ENCODE measurements at places on chromosomes 5 and 9.

GRCh38 chr5:64506567-64507263 is 900 bp downstream of the RGS7BP start:
- DNase-seq = no peak

GRCh38 chr5:137791387-137791786 is 37.2 kb upstream of the HNRNPA0 start:
- DNase-seq = no peak

DNA sequence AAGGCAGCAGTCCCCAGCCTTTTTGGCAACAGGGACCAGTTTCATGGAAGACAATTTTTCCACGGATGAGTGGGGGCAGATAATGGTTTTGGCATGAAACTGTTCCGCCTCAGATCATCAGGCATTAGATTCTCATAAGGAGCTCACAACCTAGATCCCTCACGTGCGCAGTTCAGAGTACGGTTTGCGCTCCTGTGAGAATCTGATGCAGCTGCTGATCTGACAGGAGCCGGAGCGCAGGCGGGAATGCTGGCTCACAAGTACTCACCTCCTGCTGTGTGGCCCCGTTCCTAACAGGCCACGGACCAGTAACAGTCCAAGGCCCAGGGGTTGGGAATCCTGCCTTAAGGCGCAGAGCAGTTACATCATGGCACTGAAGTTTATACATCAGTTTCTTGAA is 3.3 kb upstream of the BRD3 start:
- DNase-seq = no peak

DNA sequence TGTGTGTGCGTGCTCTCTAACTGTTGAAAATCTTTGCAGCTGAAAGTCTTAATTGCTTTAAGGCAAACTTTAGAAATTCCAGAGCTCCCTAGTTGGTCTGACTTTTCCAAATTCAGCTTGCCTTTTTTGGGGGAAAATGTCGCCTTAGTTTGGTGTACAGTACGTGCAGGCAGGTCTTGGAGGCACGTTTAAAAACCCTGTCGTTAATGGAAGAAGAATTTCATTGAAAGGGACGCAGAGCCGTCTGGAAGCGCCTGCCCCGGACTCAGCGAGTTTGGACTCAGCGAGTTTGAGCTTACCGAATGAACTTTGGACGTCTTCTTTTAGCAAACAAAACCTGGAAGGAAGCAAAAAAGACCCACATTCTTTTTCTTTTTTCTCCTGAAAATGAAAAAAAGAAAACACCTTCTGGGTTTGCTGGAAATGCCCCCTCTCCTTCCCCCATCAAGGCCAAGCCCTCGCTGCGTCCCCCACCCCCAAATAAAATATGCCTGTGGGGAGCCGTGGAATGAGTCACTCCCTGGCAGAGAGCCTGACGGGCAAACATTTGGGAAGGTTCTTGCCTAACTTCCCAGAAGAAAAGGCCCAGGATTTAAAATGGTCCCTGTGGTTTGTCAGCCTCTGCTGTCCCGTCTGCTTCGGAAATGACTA is 1.5 kb downstream of the NEK6 start:
- peak; percentile 95 for DNase-seq

- DNase-seq = no peak
Measured at GRCh38 chr5:178426326-178427130, 163.7 kb downstream of the COL23A1 start.

DNA sequence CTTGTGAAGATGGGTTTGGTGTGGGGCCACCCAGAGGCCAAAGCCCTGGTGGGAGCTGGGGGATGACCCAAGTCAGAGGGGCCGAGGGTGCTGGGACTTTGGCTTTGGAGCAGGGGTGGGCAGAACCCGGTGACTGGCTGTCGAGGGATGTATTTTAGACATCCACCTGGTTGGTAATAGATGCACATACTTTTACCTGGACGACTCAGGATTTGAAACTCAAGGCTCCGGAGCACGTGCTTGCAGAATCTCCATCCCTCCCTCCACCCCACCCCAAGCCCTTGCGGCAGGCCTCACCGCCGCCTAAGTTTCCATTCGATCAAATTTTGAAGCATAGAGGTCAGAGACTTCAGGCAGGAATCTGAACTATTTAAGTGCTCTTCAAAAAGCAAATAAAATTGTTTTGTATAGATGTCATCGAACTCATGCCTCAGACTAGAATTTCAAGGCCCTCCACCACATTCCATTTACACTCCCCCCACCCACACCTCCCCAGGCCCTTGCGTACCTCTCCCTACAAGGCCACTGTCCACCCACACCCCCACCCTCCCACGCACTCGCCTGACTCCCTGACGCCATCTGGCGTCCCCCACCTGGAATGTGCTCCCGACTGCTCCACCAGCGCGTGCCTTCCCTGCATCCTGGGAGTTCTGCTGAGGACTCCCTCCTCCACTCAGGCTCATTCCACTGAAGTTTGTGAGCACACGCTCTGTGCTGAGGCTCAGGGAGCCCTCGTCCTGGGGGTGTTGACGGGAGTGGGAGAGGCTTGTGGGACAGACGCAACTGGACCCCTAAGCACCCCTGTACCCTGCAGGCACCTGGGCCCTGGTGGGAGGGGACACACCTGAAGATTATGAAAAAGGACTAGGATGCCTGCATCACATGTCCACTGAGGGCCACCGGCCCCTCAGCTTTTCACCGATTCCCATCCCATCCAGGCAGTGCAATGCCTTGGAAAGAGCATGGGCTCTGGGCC is 56.4 kb upstream of the RPL26L1 start:
- DNase-seq = peak; percentile 97

GRCh38 chr9:117189121-117189520 is 225.7 kb downstream of the ASTN2 start:
- peak; percentile 28 for DNase-seq

GRCh38 chr9:65458992-65459391 is 174.0 kb upstream of the FOXD4L5 start:
- no peak for DNase-seq

GRCh38 chr9:4464911-4465513 is 25.3 kb upstream of the SLC1A1 start:
- DNase-seq = no peak

DNA sequence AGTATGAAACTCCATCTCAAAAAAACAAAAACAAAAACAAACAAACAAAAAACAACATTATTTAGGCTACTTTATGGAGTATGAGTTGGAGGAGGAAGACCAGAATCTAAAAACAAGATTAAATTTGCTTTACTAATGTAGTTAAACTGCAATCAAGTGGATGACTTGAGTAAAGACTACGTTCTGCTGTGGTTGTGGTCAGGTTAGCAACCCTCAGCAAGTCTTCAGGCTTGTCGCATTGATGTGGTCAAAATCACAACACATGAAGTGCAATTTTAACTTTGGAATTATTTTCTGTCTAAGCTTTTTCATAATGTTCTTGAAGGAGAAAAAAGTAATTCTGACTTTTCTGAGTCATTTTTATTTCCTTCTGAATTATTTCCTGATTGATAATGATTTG is 43.1 kb downstream of the PDE6A start:
- no peak for DNase-seq

DNA sequence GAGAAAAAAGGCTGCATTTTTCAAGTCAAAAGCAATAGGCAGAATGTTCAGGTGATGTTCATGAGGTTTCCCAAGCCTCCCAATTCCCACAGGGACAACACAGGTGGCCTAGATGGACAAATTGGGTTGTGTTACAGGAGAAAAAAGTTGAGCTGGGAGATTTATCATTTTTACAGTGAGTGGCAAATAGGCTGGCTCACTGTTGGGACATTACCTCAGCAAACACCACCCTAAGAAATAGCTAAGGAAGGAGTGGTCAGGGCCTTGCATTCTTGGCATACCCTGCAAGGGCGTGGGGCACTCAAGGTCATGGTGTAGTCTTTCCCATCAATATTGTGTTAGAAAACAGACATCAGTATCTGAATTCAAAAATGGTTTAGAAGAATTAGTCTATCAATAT is 23.3 kb upstream of the CPLANE1 start:
- DNase-seq = no peak

DNA sequence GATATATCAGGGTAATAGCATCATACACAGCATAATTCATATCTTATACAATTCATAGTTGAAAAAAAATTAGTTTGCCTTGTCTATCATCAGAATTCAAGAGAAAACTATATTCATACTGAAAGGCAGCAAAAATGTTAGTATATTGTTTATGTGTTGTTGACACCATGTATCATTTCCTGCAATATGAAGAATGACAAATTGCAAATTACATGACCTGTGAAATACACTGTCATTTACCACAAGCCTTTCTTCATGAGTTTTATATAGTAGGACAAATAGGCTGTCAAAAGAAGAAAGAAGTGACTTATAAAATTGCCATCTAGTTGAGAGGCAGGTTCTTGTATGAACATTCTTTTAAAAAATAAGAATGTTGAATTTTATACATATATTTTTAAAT is 1136.3 kb upstream of the CDH9 start:
- DNase-seq = no peak

GRCh38 chr9:27203783-27204182 is 93.2 kb downstream of the EQTN start:
- no peak for DNase-seq

GRCh38 chr9:31359071-31359470 is 1025.4 kb upstream of the ACO1 start:
- DNase-seq = no peak

- DNase-seq = peak; percentile 53
Measured at GRCh38 chr5:125461641-125462072, 715.2 kb upstream of the ZNF608 start.

DNA sequence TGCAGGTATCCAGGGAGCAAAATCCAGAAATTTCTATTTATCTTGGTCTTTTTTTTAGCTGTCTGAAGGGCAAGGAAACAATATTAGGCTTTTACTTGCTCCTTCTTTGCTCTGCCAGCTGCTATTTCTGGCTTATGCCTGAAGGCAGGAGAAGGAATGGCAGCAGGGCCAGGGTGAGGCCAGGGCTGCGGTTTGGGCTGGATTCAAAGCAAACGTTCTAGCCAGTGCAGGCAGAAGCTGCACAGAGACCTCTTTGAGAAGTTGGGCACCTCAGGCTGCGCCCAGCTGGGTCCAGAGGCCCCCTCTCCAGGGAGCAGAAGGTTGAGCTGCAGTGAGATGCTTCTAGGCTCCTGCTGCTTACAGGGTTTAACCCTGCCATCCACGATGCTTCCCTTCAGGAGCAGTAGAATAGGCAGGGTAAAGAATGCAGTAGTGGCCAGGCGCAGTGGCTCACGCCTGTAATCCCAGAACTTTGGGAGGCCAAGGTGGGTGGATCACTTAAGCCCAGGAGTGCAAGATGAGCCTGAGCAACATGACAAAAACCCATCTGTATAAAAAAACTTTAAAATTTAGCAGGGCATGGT is 201.2 kb downstream of the ADCY2 start:
- DNase-seq = no peak

- DNase-seq = peak; percentile 88
Measured at GRCh38 chr9:14993061-14993800, 83.0 kb upstream of the FREM1 start.

GRCh38 chr9:28774433-28775235 is 1201.4 kb upstream of the C9orf72 start:
- DNase-seq = peak; percentile 24

- no peak for DNase-seq
Measured at GRCh38 chr5:139669662-139670368, 21.7 kb downstream of the CXXC5 start.

DNA sequence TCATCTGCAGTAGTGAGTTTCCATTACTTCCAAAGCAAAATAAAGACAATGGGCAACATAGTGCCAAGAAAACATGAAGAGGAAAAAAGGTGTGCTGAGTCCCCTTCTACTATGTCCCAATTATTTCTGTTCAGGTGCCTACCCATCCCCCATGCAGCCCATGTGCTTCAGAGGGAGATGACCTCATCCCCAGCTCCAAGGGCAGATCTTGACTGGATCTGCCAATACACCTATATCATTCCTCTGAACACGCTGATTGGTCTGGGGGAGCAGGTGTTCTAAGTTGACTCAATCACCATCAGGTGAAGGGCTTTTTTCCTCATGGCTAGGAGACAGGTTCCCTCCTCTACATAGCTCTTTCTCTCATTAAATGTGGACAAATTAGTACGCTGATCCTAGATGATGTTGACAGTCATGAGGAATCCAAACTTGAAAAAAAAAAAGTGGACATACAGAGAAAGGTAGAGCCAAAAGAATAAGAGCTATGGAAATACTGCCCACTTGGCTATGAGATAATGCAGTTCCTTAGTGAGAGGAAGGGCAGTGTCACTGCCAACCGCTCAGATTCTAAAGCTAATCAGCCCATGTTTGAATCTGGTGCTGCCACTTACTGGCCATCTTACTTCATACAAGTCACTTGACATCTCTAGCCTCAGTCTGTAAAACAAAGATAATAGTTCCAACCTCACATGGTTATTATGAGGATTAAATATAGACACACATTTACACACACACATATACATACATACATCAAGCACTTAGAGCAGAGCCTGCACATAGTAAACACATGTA is 23.1 kb downstream of the PRELID2 start:
- peak; percentile 38 for DNase-seq

GRCh38 chr5:79396265-79396664 is 117.7 kb downstream of the HOMER1 start:
- DNase-seq = peak; percentile 14

All from fibroblast of upper back skin (primary cell).